Neuronal stem cell (in vitro differentiated cells): ENCODE measurements at places on chromosomes 11 and 22.

DNA sequence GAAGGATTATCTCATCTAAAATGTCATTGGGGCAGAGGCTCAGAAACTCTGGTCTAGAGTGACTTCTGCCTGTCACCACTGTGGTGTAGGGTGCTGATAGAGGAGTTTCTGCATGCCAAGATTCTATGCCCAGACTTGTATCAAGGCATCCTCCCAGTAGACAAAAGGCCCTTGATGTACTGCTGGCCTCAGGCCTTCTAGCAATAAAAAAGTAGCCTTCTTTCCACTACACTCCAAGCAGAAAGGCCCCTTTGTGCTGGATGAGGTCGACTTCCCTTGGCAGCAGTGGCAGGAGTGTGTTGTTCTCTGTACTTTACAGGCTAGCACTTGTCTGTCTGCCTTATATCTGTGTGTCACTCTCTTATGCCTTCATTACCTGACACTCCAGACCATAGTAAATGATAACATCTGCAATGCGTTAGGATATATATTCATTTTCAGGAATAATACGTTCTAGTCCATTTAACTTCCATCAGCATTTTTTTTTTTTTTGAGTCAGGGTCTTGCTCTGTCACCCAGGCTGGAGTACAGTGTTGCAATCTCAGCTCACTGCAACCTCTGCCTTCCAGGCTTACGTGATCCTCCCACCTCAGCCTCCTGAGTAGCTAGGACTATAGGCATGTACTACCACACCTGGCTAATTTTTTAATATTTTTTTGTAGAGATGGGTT, 49.5 kb upstream of the RRM1 start:
- DNase-seq, result no peak
- no peak overlapping the region for H3K27ac ChIP-seq
- no peaks in the 10 kb centered on the region for H3K27me3 ChIP-seq
- no peak overlapping the region for H3K4me3 ChIP-seq
- H3K36me3 ChIP-seq, result no peaks in the 10 kb centered on the region

DNA sequence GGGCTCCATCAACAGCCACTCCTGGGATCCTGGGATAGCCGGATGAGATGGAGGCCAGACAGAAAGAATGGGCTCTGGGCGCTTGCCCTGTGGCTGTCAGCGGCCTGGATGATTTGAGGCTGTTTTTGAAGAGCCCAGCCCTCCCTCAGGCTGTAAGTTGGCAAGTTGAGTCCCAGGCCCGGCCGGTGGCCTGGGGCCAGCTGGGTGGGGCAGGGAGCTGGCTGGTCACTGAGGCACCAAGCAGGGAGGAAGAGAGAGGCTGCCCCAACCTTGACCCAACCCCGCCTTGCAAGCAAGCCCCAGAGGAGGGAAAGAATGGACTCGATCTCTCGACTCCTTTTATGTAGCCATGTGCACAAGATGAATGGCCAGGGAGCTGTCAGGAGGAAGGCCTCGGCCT, 34.9 kb downstream of the RIBC2 start:
- no peaks in the 10 kb centered on the region for H3K4me1 ChIP-seq
- no peaks in the 10 kb centered on the region for H3K36me3 ChIP-seq
- H3K27me3 ChIP-seq, result peaks cover 30% of the 10 kb centered on the region
- DNase-seq, result no peak

GRCh38 chr22:26707581-26707980, 50.2 kb downstream of the MIAT start:
- H3K27ac ChIP-seq, result no peak overlapping the region
- H3K4me1 ChIP-seq, result peaks cover 2% of the 10 kb centered on the region
- H3K36me3 ChIP-seq, result no peaks in the 10 kb centered on the region
- H3K4me3 ChIP-seq, result no peak overlapping the region
- no peaks in the 10 kb centered on the region for H3K27me3 ChIP-seq

DNA sequence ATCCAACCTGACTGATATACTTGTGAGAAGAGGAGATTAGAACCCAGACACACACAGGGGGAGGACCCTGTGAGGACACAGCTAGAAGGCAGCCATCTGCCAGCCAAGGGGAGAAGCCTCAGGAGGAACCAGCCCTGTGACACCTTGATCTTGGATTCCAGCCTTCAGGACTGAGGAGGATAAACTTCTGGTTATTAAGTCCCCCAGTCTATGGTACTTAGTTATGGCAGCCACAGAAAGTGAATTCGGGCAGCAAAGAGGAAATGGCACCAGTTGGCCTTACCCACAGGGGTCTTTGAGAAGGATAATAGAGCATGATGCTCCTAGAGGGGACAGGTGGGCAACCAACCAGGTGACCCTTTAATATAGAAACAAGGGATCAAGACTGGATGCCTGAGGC, 49.4 kb downstream of the ASCL2 start:
- peaks cover 4% of the 10 kb centered on the region for H3K4me1 ChIP-seq
- no peak overlapping the region for H3K27ac ChIP-seq

DNA sequence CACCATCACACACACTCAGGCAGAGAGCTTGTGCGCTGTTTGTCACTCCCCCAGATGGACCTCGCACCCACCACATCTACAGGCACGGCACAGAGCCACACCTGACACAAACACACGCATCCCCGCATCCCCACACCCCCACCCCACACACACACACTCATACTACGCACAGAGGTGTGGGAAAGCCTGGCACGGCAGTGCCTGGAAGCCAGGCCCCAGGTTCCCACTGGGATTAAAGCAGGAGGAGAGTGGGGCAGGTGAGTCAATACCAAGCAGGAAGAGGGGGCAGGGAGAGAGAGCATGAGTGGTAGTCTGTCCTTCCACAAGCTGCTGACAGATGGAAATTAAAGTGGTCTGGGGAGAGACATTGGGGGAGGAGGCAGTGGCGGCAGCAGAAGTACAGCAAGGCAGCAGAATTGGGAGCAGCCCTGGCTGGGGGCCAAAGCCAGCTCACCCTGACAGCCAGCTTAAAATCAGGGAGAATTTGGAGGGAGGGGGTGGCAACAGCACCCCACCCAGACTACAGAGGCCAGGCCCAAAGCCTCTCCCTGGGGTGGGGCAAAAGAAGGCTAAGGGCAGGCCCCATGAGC, 20.7 kb downstream of the TNKS1BP1 start:
- no peaks in the 10 kb centered on the region for H3K27me3 ChIP-seq
- no peak for DNase-seq
- H3K36me3 ChIP-seq, result peaks cover 93% of the 10 kb centered on the region
- H3K4me1 ChIP-seq, result no peaks in the 10 kb centered on the region
- H3K4me3 ChIP-seq, result no peak overlapping the region

- no peak overlapping the region for H3K4me3 ChIP-seq
- no peaks in the 10 kb centered on the region for H3K36me3 ChIP-seq
- H3K4me1 ChIP-seq, result peaks cover 12% of the 10 kb centered on the region
- no peak overlapping the region for H3K27ac ChIP-seq
- H3K27me3 ChIP-seq, result no peaks in the 10 kb centered on the region
These were observed 311.5 kb downstream of the NTM start for GRCh38 chr11:131681920-131682319.

DNA sequence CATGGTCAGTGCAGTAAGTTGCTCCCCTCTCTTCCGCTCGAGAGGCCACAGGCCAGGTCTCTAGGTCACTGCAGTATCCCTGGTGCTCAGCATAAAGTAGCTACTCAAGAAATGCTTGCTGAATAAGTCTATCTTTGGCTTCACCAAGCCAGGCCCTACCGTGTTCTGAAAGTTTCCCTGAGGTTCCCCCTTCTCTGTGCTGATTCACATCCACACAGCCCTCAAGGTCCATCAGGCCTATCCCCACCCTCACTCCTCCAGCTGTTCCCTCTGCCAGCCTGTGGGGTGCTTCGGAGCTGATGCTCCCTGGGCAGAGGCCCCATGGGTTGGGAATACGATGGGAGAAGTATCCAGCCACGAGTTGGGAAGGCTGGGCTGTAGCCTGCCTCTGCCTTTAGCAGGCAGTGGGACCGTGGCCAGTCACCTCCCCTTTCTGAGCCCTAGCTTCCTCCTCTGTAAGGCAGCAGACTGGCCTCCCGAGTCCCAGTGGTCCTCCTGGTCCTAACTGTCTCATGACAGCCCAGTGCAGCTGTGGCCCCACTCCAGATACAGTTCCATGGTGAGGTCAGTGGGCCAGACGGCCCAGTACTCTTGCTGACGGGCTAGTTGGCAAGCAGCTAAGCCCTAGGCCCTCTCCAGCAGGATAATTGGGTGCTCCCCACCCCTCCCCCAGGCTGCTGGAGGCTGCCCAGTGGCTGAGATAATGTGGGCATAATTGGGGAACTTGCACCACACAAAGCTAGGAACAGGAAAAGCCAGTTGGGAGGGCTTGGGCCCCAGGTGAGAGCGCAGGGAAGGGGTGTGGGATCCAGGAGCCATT, 48.2 kb downstream of the NECTIN1 start:
- no peak for DNase-seq
- H3K4me1 ChIP-seq, result peaks cover 17% of the 10 kb centered on the region
- H3K4me3 ChIP-seq, result no peak overlapping the region
- H3K27me3 ChIP-seq, result no peaks in the 10 kb centered on the region
- no peak overlapping the region for H3K27ac ChIP-seq

GRCh38 chr22:39949964-39950737, 10.0 kb upstream of the TMA7B start:
- DNase-seq, result no peak
- H3K27me3 ChIP-seq, result no peaks in the 10 kb centered on the region
- H3K4me1 ChIP-seq, result no peaks in the 10 kb centered on the region
- no peaks in the 10 kb centered on the region for H3K36me3 ChIP-seq
- H3K27ac ChIP-seq, result no peak overlapping the region
- H3K4me3 ChIP-seq, result no peak overlapping the region

DNA sequence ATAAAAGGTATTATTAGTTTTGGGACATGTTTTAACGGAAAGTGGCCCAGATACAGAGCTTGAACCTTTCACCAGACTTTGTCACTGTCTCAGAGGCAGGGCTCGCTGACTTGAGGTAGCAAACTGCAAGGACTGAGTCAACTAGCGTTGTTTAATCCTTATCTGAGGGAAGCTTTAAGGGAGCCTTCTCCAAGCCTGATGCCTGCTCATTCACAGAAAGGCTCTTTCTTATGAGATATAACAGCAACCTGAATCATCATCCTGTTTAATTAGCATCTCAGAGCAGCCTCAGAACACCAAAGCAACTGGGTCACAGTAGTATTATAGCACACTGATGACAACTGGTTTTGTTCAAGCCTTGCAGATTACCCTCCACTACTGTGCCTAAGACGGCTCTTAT, 54.2 kb upstream of the CYP2D6 start:
- H3K36me3 ChIP-seq, result peaks cover 2% of the 10 kb centered on the region
- peaks cover 2% of the 10 kb centered on the region for H3K4me1 ChIP-seq
- no peak overlapping the region for H3K27ac ChIP-seq
- DNase-seq, result no peak
- H3K27me3 ChIP-seq, result no peaks in the 10 kb centered on the region

- H3K4me1 ChIP-seq, result peaks cover 28% of the 10 kb centered on the region
- DNase-seq, result no peak
- H3K4me3 ChIP-seq, result no peak overlapping the region
- H3K27me3 ChIP-seq, result peaks cover 47% of the 10 kb centered on the region
- H3K36me3 ChIP-seq, result no peaks in the 10 kb centered on the region
These were observed 3.7 kb downstream of the PDGFB start for GRCh38 chr22:39240831-39241793.

DNA sequence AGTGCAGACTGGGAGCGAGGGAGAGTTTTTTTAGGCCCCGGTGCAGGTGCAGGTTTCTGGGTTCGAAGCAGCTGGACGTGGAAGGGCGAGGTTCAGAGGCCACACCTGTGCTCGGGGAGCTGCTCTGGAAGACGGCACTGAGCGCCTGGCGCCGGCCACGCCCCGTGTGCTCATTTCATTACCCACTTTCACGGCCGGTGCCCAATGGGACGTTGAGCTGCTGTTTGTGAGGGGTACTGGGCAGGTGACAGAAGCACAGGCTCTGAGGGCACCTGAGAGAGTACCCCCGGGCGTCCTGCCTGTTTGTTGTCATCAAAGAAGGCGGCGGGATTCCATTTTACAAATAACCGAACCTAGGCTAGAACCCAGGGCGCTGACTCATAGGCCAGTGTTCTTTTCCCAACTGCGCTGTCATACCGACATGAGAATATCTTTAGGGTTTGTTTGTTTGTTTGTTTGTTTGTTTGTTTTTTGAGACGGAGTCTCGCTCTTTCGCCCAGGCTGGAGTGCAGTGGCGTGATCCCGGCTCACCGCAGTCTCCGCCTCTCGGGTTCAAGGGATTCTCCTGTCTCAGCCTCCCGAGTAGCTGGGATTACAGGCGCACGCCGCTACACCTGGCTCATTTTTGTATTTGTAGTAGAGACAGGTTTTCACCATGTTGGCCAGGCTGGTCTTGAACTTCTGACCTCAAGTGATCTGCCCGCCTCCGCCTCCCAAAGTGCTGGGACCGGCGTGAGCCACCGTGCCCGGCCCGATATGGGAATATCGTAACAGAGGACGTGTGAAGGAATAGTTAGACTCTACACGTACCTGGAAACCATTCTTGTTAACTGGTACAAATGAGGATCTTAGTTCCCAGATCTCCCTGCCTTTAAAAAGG, 16.6 kb upstream of the SPTBN2 start:
- no peaks in the 10 kb centered on the region for H3K36me3 ChIP-seq
- H3K4me3 ChIP-seq, result peak overlapping the region; percentile 76
- no peak for DNase-seq
- no peaks in the 10 kb centered on the region for H3K27me3 ChIP-seq

GRCh38 chr11:125923633-125924032, 19.3 kb downstream of the DDX25 start:
- no peak for DNase-seq
- no peak overlapping the region for H3K4me3 ChIP-seq
- no peak overlapping the region for H3K27ac ChIP-seq
- no peaks in the 10 kb centered on the region for H3K27me3 ChIP-seq
- peaks cover 2% of the 10 kb centered on the region for H3K4me1 ChIP-seq
- H3K36me3 ChIP-seq, result no peaks in the 10 kb centered on the region

DNA sequence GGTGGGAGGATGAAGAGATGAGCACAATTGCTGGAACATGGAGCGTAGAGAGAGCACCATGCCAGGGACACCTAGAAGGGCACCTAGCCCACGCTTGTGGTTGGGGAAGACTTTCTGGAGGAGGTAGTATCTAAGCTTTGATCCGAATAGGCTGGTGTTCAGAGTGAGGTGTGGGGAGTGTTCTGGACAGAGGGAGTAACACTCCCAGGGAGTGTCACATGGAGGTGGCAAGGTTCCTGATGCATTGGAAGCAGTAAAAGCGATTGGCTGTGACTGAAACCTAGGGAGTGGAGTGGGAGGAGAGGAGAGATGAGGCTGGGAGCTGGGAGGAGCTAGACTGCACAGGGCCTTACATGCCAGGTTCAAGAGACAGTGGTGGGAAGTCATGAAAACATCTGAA, 188.0 kb upstream of the NCAM1 start:
- DNase-seq, result no peak
- no peak overlapping the region for H3K27ac ChIP-seq
- no peaks in the 10 kb centered on the region for H3K36me3 ChIP-seq

- DNase-seq, result no peak
- H3K4me3 ChIP-seq, result no peak overlapping the region
- peaks cover 5% of the 10 kb centered on the region for H3K36me3 ChIP-seq
- H3K4me1 ChIP-seq, result peaks cover 3% of the 10 kb centered on the region
- no peak overlapping the region for H3K27ac ChIP-seq
These were observed 81.8 kb downstream of the ETS1 start for GRCh38 chr11:128505449-128506065.
